ENCODE measurements at places on chromosomes 7 and 10.

DNA sequence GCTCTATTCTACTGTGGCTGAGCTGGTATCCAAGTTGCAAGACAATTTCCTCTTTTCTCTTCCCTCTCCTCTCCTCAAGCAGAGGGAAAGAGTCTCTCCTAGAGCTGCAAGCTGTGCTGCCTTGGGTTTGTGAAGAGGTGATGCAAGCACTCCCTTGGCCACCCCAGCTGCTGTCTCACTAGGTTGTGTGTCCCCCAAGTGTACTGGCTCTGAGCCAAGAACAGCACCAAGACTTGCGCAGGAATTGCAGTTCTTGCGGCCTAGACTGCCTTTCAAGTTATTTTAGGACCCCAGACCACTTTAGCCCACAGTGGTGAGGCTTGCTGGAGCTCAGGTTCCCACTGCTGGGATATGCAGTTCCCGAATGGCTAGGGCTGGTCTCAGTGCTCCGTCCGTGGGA lies 411.6 kb downstream of the DPP6 start:
- no peak for DNase-seq

DNA sequence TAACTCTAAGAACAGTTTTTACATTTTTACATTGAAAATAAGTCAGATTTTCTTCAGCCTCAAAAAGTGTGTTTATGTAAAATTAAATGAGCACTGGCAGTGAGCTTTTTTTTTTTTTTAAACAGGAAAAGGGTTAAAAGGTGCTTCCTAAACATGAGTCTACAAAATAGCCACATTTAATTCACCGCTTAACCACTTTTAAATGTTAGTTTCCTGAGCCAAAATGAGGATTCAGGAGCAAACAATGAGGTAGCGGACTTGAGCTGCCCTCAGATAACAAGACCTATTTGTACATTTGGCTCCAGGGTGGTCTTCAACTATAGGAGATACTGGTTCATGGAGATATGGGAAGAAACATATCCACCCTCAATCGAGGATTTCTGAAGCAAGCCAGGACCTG lies 22.8 kb downstream of the AKR1C3 start:
- DNase-seq, result no peak

GRCh38 chr7:39332142-39332541 lies 234.1 kb upstream of the YAE1 start:
- DNase-seq, result no peak

- DNase-seq, result no peak
These were observed 719.5 kb downstream of the XPNPEP1 start for GRCh38 chr10:109203646-109204353.

- DNase-seq, result no peak
These were observed 6.0 kb downstream of the FXYD4 start for GRCh38 chr10:43377424-43377883.

- no peak for DNase-seq
These were observed 145.1 kb upstream of the PCBD1 start for GRCh38 chr10:71033396-71033980.

DNA sequence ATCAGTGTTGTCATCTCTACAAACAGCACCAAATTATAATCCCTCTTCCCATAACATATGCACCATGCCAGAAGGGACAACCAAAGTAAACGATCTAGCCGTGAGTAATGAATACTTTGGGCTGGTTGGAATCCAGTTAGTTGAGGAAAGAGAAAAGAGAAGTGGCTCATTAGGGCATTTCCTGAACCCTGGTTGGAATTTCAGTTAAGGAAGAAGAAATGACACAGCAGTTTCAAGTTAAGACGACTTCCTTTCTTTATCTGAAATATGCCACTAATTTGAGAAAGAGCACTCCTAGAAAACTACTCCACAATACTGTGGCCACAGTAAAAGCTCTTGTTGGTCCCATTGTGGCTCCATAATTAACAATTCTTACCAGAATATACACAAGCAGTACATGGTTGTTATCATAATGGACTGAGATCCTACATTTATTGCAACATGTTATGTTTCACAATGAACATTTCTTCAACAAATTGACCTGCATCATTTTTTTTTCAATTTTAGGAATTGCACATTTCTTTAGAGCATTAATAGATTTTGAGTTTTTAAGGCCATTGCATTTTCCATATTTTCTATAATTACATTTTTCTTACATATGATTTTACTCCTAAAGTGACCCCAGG lies at the start of gene TFEC:
Gene TFEC, minus strand, starts transcription at position 113 of the 626 bp plus-strand sequence. CDS start 46,322 bp downstream, outside the sequence.
- DNase-seq, result no peak

GRCh38 chr10:49282879-49283341 lies 16.1 kb upstream of the C10orf71 start:
- no peak for DNase-seq

DNA sequence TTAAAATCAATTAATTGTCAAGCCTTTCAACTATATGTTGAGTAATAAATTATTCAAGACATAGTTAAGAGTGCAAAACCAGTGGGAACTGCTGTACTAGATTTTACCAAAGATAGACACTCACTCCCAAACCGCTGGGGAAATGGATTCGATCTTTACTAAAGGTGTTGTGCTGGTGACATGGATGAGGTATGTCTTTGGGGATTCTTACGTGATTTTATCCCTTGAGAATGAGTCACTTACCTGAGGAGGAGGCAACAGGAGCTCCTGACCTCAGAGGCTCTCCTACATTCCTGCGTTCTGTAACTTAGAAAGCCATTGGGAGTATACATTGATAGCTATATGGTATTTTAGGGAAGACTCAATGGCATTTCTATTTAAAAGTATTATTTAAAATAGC lies 165.5 kb downstream of the PKD1L1 start:
- DNase-seq, result no peak

- no peak for DNase-seq
These were observed 43.6 kb downstream of the GUSB start for GRCh38 chr7:65938336-65938895.

GRCh38 chr7:106855540-106856132 lies 9.4 kb upstream of the PIK3CG start:
- DNase-seq, result no peak

DNA sequence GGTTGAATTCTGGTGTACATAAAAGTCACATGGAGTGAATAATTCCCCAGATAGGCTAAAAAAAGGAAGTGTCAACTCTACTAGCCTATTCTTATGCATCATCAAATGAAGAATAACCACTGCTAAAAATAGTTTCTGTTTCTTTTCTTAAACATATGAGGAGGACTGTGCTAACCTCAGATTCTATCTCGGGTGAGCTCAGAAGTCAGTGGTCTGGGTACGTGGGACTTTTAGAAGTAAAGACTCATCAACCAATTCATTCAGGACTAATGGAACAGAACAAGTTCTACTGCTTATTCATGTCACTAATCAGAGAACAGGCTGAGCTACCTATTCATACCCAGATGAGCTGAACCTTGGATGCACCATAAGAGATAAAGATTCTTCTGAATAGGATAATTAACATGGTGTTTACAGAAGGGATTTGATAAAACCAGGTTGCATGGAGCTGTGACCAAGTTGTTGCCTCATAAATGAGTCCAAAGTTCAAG lies 9.5 kb upstream of the ASAH2 start:
- DNase-seq, result no peak

DNA sequence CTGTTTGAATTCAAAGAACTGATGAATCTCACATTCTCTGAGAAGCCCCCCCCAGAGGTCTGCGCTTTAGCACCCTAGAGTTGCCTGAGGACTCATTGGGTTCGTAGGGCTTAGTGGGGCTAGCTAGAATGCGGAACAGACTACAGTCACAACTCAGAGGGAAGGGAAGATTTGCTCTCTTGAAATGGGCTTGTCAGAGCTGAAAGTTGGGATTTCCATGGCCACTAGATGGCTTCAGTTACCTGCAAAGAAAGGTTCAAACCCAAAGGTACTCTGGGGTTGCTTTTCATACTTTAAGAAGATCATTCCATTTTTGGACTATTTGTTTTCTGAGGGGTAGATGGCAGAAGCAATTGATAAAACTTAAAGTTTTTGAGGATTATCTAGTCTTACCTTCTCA lies 205.0 kb downstream of the BBS9 start:
- no peak for DNase-seq

GRCh38 chr10:109029870-109030269 lies 893.4 kb downstream of the XPNPEP1 start:
- no peak for DNase-seq

DNA sequence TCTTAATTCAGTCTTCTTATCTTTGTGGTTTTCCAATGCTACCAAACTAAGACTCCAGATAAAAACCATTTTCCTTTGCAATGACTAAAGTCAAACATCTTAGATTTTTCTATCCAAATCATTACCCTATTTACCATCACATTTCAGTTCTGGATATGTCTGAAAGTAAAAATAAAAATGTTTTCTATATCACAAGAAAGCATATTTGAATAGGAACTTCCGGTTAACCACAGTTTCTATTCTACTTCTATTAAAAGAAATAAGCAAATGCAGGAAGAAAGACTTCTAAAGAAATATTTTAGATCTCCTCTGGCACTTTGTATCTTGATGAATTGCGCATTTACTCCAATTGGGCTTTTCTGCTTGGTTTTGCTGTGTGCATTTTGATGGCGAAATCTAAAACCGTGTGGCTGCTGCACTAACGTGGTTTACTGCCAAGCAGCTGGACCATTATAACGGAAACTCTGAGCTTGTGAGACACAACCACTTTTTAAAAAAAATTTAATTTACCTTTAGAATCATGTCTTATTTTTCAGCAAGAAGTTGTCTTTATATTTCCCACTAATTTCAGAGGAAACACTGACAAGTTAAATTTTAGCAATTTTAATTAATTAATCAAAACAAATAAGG lies 146.1 kb downstream of the VPS50 start:
- DNase-seq, result no peak

DNA sequence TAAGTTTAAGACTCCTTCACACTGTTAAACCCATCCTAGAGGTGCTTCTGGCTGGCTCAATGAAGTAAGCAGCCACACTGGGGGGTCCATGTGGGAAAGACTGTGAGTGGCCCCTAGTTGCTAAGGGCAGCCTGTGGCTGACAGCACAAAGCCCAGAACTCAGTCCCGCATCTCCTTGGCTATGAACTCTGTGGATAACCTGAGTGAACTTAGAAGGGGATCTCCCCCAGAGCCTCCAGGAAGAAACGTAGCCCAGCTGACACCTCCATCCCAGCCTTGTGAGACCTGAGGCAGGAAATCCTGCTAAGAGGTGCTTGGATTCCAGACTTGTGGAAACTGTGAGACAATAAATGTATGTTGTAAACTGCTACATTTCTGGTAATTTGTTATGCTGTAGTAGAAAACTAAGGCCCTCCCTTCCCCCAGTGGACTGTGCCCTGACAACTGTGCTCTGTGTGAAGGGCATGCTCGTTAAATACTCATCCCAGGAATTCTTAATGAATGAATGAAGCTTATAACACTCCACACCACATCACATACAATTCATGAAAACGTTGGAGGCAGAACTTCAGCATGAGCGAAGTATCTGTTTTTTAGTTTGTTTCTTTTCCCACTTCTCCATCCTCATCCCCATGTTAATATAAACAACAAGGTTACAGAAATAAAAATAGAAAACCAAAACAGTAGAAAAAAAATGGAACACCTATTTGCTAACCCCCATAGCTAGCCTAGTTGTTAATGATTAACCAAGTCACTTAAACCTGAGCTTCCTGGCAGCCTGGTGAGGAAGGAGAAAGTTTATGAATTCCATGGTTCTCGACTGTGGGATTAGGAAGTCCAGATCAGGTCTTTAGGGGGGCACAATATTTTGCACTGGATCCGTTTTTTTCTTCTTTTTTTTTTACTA lies 36.8 kb upstream of the AOAH start:
- no peak for DNase-seq

- DNase-seq, result no peak
These were observed 16.1 kb upstream of the TAS2R40 start for GRCh38 chr7:143205560-143206293.

GRCh38 chr7:156096771-156097538 lies 284.7 kb upstream of the SHH start:
- DNase-seq, result no peak

- DNase-seq, result no peak
These were observed 88.2 kb upstream of the AUTS2 start for GRCh38 chr7:69510114-69510513.

GRCh38 chr7:6158424-6159096 lies 113.9 kb downstream of the CYTH3 start:
- DNase-seq, result no peak

DNA sequence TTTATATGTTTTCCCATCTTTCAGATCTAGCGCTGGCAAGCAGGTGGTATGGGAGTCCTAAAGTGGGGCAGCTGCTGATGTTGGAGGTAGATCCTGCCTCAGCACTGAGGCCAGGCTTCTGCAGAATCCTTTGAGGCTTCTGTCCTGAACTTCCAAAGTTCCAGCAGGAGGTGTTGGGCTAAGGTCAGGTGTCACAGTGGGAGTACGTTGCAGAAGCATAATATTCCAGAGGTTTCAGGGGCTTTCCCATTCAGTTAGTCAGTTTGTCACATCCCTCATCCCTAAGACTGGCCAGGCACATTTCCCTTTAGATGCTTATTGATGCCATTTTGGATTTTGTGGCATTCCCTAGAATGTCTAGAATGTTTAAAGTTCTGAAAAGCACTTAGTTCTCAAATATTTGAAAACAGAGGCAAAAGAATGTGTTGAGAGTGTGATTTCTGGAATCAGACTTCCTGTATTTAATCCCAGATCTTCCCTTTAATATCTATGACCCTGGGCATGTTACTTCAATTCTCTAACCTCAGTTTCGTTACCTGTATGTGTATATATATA lies 319.1 kb upstream of the PHYHIPL start:
- no peak for DNase-seq

- no peak for DNase-seq
These were observed 323.8 kb downstream of the EXOC4 start for GRCh38 chr7:133576612-133577168.

DNA sequence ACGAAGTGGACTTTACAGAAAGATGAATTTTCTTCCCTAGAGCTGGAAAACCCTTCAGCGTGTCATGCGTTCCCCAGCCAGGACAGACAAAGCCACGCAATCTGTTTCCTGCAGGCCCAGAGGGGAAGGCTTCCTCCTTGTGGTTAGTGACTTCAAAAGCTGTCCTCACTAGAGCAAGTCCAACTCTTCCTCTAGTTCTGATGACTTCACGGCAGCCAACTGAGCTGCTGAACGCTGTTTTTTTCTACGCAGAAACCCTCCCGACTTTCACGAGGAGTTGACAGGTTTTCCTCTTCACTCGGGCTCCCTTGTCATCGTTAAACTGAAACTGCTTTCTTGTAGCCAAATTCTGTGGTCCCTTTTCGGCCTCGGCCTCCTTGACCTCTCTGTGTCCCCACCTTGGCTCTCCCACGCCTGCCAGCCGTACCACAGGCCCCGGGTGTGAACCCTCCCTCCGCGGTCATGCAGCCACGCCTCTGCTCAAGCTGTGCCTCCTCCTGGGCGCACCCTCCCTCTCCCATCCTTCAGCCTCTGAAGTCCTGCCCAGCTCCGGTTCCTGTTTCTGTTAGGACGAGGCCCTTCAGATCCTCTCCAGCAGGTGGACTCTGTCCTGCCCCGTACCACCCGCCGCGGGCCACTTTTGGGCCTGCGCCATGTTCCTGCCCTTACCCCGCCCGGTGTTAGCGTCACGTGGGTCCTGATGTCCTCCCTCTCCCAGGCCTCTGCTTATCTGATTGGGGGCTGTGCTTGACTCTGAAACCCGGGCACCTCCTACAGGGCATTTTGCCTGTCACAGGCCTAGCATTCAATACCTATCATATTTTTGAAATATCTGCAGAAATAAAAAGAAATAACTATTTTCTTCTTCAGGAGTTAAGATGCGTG lies 39.3 kb downstream of the CUX1 start:
- DNase-seq, result peak; percentile 83

GRCh38 chr10:117568334-117568733 lies 25.8 kb downstream of the EMX2 start:
- no peak for DNase-seq

- no peak for DNase-seq
These were observed 47.6 kb downstream of the STEAP1B start for GRCh38 chr7:22452142-22452959.

All from NCI-H2107 (cell line).